Kidney capillary endothelial cell (primary cell): ENCODE measurements at places on chromosomes 11 and 22.

- no peak for DNase-seq
Measured at GRCh38 chr11:18367431-18367830, 26.9 kb upstream of the LDHA start.

DNA sequence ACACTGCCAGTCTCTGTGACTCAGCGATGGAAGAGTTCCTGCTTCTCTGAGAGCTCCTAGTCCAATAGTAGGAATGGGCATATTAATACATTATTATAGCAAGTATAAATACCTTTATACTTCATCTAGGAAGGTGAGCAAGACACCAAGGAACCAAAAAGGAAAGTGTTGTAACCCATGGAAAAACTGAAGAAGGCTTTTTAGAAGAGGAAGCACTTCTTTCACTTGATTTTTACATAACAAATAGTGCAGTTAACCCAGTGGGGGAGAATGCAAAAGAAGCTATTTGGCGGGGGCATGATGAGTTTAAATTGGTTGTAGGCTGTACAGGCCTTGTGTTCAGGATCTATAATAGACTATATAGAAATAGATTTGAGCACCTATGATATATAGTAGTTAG is 31.2 kb upstream of the C11orf87 start:
- no peak for DNase-seq

DNA sequence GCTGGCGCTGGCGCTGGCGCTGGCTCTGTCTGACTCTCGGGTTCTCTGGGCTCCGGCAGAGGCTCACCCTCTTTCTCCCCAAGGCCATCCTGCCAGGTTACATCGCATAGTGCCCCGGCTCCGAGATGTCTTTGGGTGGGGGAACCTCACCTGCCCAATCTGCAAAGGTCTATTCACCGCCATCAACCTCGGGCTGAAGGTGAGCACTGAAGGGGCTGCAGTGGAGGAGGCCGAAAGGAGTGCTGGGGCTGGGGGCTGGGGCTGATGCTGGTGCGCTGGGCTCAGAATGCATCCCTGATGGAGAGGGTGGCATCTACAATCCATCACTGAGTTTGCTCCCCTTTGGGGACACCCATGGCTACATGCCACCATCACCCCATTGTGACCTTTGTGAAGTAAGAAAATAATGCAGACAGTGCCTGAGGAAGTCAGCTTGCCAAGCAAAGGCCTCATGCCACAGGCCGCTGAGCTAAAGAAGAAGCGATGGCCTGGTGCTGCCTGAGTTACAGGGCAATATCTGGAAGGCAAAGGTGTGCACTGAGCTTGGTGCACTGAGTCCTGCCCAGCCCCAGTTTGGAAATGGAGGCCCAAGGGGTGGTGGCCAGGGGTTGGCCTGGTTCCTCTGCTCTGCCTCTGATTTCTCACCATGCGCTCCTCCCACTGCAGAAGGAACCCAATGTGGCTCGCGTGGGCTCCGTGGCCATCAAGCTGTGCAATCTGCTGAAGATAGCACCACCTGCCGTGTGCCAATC is 620 bp downstream of the SMPD1 start:
- DNase-seq = no peak

- no peak for DNase-seq
Measured at GRCh38 chr11:36432738-36433137, 77.3 kb downstream of the TRAF6 start.

DNA sequence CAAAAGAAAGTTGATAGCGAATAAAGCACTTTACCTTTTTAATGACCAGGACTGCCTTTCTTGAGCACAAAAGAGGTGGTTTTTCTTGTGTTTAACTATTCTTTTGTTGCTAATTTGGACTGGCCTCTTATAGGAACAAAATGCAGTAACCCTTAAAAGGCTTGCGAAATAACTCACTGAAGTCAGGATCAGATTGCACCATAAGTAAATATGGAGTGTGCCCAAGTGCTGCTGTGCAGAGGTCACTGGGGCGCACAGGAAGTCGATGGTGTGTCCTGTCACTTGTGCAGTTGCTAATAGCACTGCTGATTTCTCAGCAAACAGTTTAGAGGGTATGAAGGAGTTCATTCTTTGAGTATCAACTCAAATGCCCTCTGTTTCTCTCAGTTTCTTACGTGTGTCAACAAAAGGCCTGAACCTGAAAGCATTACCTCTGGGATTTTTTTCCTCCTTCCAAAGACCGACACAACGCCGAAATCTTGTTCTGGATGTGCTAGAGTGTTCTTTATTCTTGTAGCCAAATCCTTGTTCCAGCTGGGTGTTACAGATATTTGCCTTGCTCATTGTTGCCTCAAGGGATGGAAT is 71.3 kb downstream of the ATXN10 start:
- DNase-seq = no peak

GRCh38 chr22:40377931-40378330 is 7.5 kb downstream of the SGSM3 start:
- DNase-seq = no peak

DNA sequence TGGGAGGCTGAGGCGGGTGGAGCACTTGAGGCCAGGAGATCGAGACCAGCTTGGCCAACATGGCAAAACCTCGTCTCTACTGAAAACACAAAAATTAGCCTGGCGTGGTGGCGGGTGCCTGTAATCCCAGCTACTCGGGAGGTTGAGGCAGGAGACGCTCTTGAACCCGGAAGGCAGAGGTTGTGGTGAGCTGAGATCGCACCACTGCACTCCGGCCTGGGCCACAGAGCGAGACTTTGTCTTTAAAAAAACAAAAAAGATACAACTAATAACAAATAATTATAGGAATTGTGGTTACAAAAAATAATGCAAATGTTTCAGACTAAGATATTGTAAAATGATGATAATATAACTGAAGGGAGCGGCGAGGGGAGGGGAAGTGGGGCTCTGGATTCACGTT is 90.3 kb upstream of the RTL6 start:
- no peak for DNase-seq

- DNase-seq = no peak
Measured at GRCh38 chr11:126743628-126744027, 256.9 kb downstream of the KIRREL3 start.

DNA sequence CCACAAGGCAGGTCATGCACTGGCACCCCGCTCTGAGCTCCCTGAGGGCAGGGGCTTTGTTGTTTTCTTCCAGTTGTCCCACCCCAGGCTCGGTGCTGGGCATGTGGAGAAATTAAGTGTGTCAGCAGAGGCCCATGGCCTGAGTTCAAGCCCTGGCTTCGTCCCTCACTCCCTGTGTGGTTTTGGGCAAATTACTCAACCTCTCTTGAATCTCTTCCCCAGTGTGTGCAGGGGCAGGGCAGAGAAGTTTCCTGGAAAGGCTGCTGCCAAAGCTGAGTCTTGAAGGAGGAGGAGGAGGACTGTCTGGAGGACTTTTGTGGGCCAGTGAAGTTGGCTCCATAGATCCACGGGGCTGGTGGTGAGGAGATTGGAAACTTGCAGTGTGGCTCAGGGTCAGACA is 138.1 kb upstream of the E2F8 start:
- no peak for DNase-seq

DNA sequence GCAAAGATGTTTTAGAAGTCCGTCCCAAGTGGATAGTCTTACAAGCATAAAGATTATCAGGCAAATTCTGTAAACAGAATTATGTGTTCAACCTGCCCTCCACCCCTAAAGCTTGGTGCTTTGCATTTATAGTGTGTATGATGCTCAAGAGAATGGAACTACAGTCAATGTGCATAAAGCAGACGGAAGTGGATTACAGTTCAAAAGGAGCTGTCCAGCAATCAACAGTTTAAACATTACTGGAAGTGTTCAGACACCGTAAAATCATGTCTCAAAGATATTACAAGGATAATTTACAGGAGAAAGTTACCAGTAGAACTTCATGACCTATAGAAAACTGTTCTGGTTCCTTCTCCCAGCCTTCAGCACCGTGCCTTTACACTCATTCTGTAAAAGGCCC is 1.0 kb downstream of the RIC3 start:
- no peak for DNase-seq

DNA sequence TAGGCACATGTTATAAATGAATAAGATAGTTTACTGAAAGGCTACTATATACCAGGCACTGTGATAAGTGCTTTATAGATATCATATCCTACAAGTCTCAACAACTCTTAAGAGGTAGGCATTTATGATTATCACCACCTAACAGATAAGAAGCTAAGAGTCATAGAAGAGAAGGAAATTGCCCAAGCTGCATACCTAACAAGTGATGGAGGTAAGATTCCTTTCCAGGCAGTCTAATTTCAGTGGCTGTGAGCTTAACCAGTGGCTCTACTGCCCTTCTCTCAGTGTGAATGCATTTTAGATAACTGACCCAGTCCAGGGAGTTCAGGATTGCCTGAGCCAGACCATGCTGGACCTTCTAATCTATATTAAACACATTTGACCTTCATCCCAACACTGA is 39.2 kb downstream of the HEPHL1 start:
- DNase-seq = no peak
